ENCODE measurements at places on chromosomes 5 and 9. TPM values are rescaled to one million over a fixed set of nuclear protein-coding genes. Genes with fewer than 3 reads are reported as not detected.

Gene MSX2
- total RNA-seq: not detected

Gene CD274
- total RNA-seq: 0.49 TPM

DNA sequence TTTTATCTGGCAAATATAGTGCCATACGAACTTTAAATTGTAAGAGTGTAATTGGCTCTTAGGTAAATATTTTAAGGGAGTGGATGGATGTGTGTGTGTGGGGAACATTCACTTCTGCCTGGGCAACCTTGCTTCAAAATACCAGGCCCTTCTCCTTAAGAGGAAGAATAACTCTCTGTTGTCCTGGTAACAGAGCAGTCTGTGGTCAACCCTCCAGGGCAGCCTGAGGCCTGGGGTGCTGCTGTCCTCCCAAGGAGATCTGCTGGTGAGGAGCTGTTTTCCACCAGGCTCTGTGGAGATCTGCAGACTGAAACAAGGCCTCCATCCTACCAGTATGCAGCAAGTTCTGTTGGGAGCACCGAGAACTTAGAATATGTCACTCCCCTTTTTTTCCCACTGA lies 325.2 kb downstream of the PSAT1 start:
- H3K4me1 ChIP-seq: no peaks in the 10 kb centered on the region
- no peak overlapping the region for H3K27ac ChIP-seq
- no peaks in the 10 kb centered on the region for H3K36me3 ChIP-seq
- no peak for DNase-seq
- no peak overlapping the region for H3K4me3 ChIP-seq

DNA sequence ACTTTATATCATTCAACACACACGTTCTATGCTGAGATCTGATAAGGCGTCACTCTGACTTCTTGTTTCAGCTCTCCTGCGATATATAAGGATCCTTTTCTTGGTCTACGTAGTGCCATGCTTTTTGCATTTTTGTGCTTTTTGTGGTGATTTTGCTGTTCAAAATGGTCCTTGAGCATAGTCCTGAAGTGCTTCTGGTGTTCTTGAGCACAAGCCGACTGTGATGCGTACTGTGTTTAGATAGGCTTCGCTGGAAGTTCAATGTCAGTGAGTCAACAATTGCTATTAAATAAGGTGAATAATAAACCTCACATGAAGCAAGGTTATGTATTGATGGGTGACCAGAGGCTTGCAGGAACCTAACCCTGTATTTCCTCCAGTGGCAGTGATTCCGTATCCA lies 46.8 kb downstream of the ACO1 start:
- no peak for DNase-seq
- H3K4me1 ChIP-seq: peaks cover 20% of the 10 kb centered on the region
- peaks cover 11% of the 10 kb centered on the region for H3K36me3 ChIP-seq
- no peaks in the 10 kb centered on the region for H3K27me3 ChIP-seq
- H3K27ac ChIP-seq: no peak overlapping the region

DNA sequence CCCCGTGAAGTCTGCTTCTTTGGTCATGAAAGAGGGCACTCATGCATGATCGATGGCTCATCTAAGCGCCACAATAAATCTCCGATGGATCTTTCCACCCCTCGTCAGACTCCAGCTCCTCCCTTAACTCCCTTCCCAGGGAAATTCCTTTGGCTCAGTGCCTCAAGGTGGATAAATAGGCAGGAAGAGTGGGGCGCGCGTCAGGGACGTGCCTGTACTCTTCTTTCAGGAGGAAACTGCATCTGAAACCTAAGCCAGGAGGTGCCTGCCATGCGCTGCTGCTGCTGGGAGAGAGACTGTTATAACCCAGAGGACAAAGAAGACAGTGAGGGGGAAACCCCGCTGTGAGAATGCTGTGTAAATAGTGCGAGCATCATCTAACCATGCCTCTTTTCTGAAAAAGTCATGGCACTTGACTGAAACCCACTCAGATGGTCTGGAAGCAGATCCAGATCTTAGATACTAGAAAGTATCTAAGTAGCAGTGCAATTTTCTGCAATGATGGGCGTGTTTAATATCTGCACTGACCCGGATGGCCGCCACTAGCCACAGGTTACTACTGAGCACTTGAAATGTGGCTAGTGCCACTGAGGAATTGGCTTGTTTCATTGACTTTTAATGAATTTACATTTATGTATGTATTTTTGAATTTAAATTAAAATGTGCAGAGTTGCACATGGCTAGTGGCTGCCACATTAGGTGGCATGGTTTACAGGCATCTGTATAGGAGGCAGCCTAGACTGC lies 120.3 kb upstream of the BASP1 start:
- no peak overlapping the region for H3K4me3 ChIP-seq
- DNase-seq: no peak
- no peaks in the 10 kb centered on the region for H3K27me3 ChIP-seq
- H3K27ac ChIP-seq: no peak overlapping the region
- H3K36me3 ChIP-seq: no peaks in the 10 kb centered on the region

GRCh38 chr5:133993185-133993936 lies 11.4 kb downstream of the VDAC1 start:
- peaks cover 40% of the 10 kb centered on the region for H3K36me3 ChIP-seq
- peaks cover 58% of the 10 kb centered on the region for H3K4me1 ChIP-seq
- no peak overlapping the region for H3K27ac ChIP-seq
- H3K27me3 ChIP-seq: no peaks in the 10 kb centered on the region
- no peak for DNase-seq

Measured in HepG2 (cell line).